ENCODE measurements at places on chromosomes 16 and 17. TPM values are rescaled to one million over a fixed set of nuclear protein-coding genes. Genes with fewer than 3 reads are reported as not detected.

The CA7 gene
- not detected for polyA plus RNA-seq

The SNAI3 gene
- 2.3 TPM for polyA plus RNA-seq

The AATK gene
- polyA plus RNA-seq, result 6.5 TPM

The SMIM36 gene
- polyA plus RNA-seq, result not detected

The ZSCAN10 gene
- 0.01 TPM for polyA plus RNA-seq

The INCA1 gene
- 0.83 TPM for polyA plus RNA-seq

The TMEM106A gene
- polyA plus RNA-seq, result 1.1 TPM

The TBC1D3 gene
- not detected for polyA plus RNA-seq

The RHBDF2 gene
- polyA plus RNA-seq, result 27.0 TPM

The TIMM22 gene
- polyA plus RNA-seq, result 12.5 TPM

The RPH3AL gene
- polyA plus RNA-seq, result 4.5 TPM

The ITGAD gene
- polyA plus RNA-seq, result not detected

The PLCD3 gene
- polyA plus RNA-seq, result 72.3 TPM

The SRCIN1 gene
- 1.2 TPM for polyA plus RNA-seq

The LRRC36 gene
- polyA plus RNA-seq, result 0.88 TPM

The TVP23C gene
- 2.0 TPM for polyA plus RNA-seq

The NLRP1 gene
- 34.3 TPM for polyA plus RNA-seq

The C17orf113 gene
- polyA plus RNA-seq, result 1.2 TPM

The CCR7 gene
- 0.46 TPM for polyA plus RNA-seq

The TNK1 gene
- polyA plus RNA-seq, result 1.9 TPM

The CLDN6 gene
- polyA plus RNA-seq, result 0.03 TPM

The C17orf78 gene
- polyA plus RNA-seq, result not detected

The SLC13A2 gene
- polyA plus RNA-seq, result not detected

The HEATR9 gene
- not detected for polyA plus RNA-seq

The SULT1A2 gene
- polyA plus RNA-seq, result 0.28 TPM

The VASN gene
- 27.9 TPM for polyA plus RNA-seq

The ABCA9 gene
- 3.8 TPM for polyA plus RNA-seq

The IFT20 gene
- polyA plus RNA-seq, result 16.8 TPM

The ZNF469 gene
- 0.73 TPM for polyA plus RNA-seq

The ST6GALNAC2 gene
- polyA plus RNA-seq, result 1.5 TPM

The KRTAP4-6 gene
- polyA plus RNA-seq, result not detected

The GJD3 gene
- 0.65 TPM for polyA plus RNA-seq

The APOBR gene
- polyA plus RNA-seq, result 0.94 TPM

The SSTR5 gene
- 1.4 TPM for polyA plus RNA-seq

The PIK3R5 gene
- polyA plus RNA-seq, result 1.4 TPM

The KRT36 gene
- not detected for polyA plus RNA-seq

The COG7 gene
- 28.1 TPM for polyA plus RNA-seq

The OSGIN1 gene
- polyA plus RNA-seq, result 10.5 TPM

The MAP3K3 gene
- polyA plus RNA-seq, result 29.4 TPM

The TPSG1 gene
- polyA plus RNA-seq, result not detected

The EVI2B gene
- polyA plus RNA-seq, result 2.2 TPM

The OMG gene
- polyA plus RNA-seq, result 0.07 TPM

The AANAT gene
- 0.73 TPM for polyA plus RNA-seq

The TEX14 gene
- polyA plus RNA-seq, result 0.88 TPM

The TRPV2 gene
- 10.6 TPM for polyA plus RNA-seq

Measured in heart right ventricle (tissue), 16 donors.